Endothelial cell (in vitro differentiated cells): ENCODE measurements at places on chromosomes 5 and 9. TPM values are rescaled to one million over a fixed set of nuclear protein-coding genes. Genes with fewer than 3 reads are reported as not detected.

DNA sequence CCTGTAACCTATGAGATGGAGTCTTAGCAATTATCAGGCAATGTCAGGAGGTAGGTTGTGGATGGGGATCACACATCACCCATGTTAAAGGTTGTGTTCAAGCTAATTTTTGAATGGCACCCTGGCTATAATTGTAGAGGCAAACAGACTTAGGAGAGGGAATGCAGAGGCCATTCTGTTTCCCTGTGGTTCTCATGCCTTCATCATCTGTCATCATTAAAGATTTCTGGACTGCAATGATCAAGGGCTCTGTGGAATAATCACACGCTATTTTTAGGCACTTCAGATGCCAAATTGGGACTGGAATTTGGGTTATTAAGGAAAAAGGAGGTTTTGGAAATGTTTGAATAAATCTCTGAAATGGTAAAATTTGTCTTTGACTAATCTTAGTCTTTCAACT lies 1065.4 kb downstream of the TAF11L14 start:
- no peak for DNase-seq

- no peak for DNase-seq
Observed at GRCh38 chr5:129019401-129019908, 54.2 kb downstream of the SLC27A6 start.

GRCh38 chr5:149803641-149804468 lies 73.7 kb downstream of the PPARGC1B start:
- no peak for DNase-seq

DNA sequence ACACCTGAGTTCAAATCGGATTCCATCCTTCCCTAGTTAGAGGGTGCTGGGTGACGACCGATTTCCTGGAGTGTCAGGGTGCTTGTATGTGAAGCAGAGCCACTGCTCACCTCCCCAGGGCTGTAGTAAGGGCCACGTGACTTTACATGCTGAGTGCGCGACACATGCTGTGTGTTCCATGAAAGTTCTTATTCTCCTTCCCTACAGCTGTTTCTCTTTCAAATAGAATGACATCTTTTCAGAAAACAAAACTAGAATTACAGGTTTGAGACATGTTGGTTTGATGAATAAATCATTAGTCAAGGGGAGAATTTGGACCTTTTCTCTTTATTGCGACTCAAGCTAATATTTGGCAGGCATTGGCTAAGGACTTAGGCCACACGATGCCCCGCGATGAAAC lies 113.1 kb downstream of the JMY start:
- no peak for DNase-seq

DNA sequence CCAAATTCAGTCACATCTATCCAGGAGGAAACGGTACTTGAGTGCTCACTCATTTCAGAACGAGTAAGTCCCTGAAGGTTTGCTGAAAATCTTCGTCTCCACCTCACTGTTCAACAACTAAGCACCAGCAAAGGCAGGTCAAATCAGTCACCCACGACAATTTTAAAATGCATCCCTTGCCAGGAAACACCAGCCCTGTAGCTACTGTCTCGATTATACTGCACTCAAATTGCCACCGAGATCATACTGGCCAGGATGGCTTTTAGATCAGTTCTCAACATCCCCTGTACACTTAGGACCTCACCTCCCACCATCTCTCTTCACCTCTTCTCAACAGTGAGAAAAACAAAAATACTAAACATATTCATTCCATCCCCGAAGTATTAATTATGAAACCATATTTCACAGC lies 298.6 kb downstream of the AGTPBP1 start:
- no peak for DNase-seq

Gene ABLIM3
- total RNA-seq = 3.6 TPM

Gene KIF12
- total RNA-seq = 0.26 TPM

Gene MYOT
- total RNA-seq = not detected

Gene SETD9
- total RNA-seq = 16.0 TPM

Gene SLCO4C1
- total RNA-seq = 18.0 TPM

Gene ADAMTS6
- total RNA-seq = 16.7 TPM

Gene TRIM14
- total RNA-seq = 0.97 TPM
